Stimulated activated effector memory CD8-positive, alpha-beta T cell treated with anti-CD3 and anti-CD28 coated beads, Interleukin-12 subunit alpha, Interleukin-12 subunit beta, amount 100 ng/mL, for 72 hours (primary cell): ENCODE measurements at places on chromosomes 1 and 21.

DNA sequence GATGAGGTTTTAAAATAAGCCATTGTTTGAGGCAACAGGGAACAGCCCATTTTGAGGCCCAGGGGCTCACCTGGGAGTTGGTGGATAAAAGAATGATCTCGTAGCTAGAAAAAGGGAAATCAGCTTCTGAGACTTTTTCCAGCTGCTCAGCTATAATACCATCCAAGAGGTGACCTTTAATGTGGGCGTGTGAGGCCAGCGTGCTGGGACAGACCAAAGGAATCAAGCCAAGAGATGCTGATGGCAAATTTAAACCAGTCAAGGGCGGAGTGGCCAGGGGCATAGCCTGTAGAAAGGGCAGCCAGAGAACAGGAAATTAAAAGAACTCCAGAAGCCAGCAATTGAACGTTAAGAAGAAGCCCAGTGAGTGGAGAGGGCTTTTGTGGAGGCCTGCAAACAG, 132.6 kb downstream of the IER5 start:
- no peak for DNase-seq

GRCh38 chr1:62904856-62905225, 120.9 kb downstream of the ATG4C start:
- DNase-seq = no peak

DNA sequence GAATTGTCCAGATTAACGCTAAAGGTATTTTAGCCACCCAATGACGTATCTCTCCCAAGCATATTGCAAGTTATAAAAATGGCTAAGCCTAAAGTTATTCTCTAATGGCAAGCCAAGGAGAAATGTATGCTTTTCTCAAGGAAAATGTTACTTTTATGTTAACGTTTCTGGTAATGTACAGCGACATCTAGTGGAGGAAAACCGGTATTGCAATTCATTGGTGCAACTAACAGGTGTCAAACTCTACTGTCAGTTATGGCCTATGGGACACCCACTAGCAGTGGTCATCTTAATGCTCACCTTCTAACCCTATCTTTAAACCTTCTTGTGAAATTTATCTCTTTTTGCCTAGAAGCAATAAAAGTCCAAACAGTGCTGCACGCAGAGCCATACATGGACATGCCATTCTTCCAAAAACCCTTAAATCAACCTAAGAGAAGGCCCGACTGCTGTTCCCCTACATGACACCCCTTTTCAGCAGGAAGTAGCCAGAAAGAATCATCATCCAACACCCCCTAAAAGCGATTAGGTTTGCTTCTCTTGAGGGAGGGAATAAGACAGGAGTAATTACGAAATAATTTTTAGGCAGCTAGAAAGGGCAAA, 68.7 kb upstream of the LRIF1 start:
- DNase-seq = no peak

DNA sequence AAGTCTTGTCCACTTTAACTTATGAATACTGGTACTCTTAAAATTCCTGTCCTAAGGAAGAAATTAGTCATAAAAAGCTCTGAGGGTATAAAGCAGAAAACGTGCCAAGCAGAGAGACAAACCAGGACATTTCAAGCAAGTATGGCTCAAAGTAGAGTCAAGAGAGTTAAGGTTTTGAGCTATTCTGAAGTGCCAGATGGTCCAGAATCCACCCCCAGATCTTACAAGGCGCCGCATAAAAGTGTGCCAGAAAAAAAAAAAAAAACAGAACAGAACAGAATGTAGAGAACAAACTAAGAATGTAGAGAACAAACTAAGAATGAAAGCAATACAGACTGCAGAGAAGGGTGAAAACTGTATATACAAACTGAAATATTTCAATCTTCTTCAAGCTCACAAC, 12.5 kb downstream of the EPS15 start:
- no peak for DNase-seq

DNA sequence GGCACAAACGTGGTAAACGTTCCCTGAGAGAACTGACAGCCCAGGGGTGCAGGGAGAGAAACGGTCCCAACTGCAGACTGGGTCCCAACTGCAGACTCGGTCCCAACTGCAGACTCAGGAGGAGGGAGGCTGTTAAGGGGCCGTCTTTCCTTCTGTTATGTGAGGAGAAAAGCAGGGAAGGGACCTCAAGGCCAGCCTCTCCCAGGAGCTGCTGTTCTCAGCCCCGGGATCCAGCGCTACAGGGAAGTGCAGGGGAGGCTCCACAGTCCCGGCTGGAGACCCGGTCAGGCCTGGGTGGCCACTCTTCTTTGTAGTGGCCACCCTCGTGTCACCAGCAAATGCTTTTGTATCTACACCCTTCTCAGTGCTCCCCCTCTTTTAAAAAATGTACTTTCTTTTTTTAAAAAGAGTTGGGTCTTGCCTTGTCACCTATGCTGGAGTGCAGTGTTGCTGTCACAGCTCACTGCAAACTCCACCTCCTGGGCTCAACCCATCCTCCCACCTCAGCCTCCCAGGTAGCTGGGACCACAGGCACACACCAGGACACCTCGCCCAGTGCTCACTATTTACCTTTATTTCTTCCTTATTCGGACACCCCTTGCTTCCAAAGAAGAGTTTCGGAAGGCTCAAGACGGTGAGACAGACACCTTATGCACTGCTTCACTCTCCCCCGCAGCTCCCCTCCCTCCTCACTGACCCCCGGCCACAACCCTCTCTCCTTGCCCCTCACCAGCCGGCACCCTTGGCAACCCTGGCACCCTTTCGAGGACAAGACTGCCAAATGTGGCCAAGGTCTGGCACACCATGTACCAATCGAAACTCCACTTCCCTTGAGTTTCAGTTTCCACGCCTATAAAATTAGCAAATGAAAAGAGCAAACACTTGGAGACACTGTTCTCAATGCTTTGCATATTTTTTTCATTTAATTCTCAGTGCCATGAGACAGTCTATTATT, 21.8 kb downstream of the CAPN2 start:
- no peak for DNase-seq

DNA sequence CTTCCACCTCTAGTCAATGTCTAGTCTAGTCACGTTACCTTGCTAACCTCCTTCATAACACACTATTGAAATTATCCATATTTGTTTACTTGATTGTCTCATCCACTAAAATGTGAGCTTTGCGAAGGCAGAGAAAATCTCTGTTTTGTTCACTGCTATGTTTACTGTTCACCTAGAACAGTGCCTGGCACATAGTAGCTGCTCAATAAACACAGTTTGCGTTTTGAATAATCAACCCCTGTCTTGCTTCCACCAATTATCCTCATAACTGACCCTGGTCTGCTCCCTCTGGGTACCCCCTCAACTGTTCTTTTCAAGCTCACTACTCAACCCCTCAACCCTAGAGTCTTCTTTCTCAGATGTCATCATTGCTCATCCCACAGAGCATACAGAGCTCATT, 36.5 kb upstream of the NGF start:
- no peak for DNase-seq

DNA sequence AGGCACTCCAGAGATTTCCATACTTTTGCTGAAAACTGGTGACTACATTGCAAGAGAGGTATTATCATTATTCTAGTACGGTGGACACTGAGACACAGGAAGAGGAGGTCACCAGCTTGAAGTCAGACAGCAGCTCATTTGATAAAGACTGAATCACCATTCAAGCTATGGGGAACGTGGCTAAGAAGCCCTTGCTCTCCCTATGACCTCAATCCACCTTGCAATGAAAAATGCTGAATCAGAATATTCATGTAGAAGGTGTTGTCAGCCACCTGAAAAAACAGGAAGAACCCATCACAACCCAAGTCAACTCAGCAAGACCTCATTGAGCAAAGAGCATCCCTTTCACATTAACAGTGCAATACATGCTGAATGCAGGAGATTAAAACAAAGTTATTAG, 59.0 kb upstream of the FGGY start:
- no peak for DNase-seq
